Activated T-cell treated with anti-CD3 and anti-CD28 coated beads for 1 hour (primary cell): ENCODE measurements at places on chromosomes 2 and 18.

DNA sequence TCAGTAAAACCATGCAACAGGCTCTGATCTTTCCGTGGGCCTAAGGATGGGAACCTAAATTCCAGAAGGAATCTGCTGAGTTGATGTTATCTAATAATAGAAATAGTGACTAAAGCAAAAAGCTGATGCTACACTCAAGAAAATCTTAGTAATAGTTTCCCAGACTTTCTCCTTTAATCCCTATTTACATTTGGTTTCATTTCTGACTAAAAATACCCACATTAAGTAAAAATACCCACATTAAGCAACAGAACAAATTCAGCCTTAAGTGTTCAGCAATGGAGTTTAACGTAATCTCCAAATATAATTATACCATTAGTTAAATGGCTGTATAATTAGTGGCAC is 50.3 kb downstream of the CCBE1 start:
- DNase-seq = no peak

DNA sequence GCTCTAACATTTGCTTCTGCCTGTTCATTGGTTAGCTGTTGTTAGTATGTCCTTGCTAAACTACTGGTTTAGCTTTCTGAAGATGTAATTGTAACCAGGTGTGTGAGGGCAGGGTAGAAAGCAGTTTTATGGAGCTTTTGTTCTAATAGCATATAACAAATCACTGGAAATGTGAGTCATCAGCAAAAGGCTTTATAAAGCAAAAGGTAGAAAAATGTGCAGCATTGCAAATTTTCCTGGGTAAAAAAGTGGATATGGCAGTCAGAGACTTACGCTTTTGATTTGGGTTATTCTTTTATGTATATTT is 85.3 kb downstream of the ZNF407 start:
- no peak for DNase-seq

DNA sequence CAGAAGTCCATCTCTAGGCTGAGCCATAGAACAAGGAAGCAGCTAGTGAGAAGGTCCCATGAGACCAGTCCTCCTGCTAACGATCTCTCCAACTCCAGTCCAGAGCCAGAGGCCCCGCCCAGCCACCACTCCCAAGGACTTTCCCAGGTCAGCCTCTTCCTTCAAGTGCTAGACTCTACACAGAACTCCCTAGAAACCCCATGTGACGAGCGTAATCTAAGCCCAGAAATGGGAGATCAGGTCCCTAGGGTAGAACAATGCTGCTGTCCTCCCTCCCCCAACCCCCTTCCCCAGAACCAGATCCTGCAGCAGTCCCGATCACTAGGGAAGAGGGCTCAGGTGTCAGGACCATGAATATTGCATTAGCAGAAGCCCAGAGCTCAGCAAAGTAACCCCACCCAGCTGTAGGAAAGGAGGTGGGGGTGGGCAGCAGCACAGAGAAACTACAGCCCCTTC is 6.9 kb downstream of the DCTN1 start:
- no peak for DNase-seq

GRCh38 chr2:40204268-40204667 is 247.6 kb downstream of the SLC8A1 start:
- no peak for DNase-seq

- no peak for DNase-seq
These were observed 128.5 kb downstream of the KCNE4 start for GRCh38 chr2:223180463-223180862.
